SK-N-DZ (cell line): ENCODE measurements at places on chromosomes 12 and 14.

DNA sequence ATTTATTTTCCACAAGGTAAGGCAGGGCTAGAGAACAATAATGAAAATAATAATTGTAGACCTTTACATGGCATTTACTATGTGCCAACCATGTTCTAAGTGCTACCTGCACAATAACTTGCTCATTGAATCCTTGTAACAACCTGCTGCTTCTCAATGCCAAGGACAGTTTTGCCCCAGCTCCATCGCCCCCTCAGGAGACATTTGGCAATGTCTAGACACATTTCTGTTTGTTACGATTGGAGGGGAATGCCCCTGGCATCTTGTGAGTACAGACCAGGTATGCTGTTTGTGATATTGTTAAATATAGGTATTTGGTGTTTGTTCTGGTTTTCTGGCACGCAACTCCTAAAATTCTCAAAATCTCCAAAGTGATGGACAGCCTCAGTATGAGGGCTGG, 8.1 kb upstream of the ATXN2 start:
- no peak for DNase-seq

- no peak for DNase-seq
Observed at GRCh38 chr12:16796168-16796567, 190.2 kb upstream of the LMO3 start.

DNA sequence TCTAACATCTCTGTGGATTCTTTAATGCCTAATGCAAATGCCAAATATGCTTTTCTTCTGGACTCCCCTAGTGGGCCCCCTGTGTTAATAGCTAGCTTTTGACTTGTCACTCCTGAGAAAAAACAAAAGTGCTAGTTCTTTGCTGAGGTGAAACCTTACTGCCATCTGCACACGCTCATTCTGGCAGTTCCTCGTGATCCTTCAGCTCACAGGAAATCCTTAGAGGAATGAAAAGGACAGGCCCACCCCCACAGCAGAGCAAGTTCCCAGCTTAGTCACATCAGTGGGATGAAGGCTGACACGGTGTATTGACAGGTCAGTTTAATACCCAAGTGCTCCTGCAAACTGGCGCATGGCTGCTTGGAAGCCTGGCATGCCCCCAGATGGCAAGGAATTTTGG, 165.1 kb upstream of the ATP2B1 start:
- no peak for DNase-seq

DNA sequence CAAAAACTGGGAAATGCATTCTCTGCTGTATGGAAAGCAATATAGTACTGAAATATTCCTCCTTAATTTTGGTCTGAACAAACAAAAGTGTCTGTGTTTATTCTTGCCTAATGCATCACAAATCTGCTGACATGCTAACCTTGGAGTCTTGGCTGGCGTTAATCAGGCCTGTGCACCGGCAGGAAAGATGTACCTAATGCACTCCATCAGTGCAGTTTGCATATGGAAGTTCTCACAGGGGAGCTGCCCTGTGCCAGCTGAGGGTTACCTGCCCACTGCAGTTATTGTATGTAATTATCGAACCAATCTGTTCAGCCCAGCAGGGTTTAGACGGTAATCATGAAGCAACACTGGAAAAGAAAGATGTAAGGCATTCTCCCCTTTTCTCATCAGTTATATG, 76.9 kb downstream of the VRK1 start:
- no peak for DNase-seq

- no peak for DNase-seq
Observed at GRCh38 chr12:72876092-72876491, 603.9 kb downstream of the TRHDE start.

DNA sequence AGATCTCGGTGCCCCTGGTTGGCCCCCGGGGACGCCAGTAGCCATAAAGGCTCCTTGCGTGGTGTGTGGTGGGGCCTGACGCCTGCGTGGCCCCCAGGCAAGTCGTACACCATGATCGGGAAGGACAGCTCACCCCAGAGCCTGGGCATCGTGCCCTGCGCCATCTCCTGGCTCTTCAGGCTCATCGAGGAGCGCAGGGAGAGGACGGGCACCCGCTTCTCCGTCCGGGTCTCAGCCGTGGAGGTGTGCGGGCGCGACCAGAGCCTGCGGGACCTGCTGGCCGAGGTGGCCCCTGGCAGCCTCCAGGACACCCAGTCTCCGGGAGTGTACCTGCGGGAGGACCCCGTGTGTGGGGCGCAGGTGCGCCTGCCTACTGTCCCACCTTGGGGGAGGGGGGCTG, 34.5 kb downstream of the KIF26A start:
- DNase-seq, result no peak

GRCh38 chr12:115716551-115716950, 560.9 kb downstream of the MED13L start:
- no peak for DNase-seq
